ENCODE measurements at places on chromosomes 3 and 15.

- no peak for DNase-seq
Measured at GRCh38 chr15:88684345-88684744, 45.5 kb downstream of the ISG20 start.

DNA sequence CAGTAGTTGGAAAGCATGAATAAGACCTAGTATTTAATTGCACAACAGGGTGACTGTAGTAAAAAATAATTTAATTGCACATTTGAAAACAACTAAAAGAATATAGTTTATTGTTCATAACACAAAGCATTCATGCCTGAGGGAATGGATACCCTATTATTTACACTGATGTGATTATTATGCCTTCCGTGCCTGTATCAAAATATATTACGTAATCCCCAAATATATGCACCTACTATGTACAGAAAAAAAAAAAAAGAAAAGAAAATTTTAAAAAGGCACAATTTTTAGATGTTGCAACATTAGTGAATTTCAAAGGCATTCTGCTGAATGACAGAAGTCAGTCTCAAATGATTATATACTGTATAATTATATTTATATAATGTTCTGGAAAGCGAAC is 647.2 kb upstream of the BCHE start:
- no peak for DNase-seq

DNA sequence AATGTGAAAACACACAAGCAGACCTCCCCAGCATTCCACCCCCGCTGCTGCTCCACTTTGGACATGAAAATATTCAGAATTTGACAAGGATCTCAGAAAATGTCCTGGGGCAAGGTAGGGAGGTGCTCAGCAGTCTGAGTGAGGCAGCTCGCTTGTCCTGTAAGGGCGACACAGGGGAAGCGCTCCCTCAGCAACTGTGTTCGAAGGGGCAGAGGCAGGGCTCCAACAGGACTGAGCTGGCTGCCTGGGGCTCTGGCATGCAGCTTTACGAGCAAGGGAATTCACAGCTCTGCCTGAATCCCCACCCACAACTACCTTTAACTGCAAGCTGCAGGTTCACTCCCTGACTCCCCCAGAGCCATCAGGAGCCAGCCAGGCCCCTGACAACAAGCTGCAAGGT is 287.0 kb upstream of the LYSMD4 start:
- DNase-seq: no peak

DNA sequence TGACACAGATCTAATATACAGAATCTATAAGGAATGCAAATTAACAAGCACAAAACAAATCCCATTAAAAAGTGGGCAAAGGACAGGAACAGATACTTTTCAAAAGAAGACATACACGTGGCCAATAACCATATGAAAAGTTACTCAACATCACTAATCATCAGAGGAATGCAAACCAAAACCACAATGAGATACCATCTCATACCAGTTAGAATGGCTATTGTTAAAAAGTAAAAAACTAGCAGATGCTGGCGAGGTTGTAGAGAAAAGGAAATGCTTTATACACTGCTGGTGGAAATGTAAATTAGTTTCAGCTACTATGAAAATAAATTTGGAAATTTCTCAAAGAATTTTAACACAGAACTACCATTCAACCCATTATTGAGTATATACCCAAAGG is 50.7 kb downstream of the ADAMTS17 start:
- DNase-seq: no peak

DNA sequence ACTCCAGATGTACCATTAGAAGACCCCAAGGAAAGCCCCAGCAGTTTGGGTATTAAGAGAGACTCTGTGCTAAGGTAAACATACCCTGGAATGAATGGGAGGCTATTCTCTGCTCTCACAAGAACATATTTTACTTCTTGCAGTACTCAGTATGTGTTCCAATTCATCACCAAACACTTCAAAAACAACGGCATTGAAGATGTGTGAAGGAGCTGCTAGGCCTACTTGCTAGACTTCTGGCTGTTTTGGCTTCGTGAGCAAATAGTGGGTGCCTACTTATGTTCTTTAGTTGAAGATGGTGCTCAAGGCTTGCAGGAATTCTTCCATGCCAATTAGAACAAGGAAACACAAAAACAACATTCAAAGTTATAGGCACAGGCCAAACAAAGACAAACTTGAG is 514.5 kb downstream of the ROBO1 start:
- no peak for DNase-seq

DNA sequence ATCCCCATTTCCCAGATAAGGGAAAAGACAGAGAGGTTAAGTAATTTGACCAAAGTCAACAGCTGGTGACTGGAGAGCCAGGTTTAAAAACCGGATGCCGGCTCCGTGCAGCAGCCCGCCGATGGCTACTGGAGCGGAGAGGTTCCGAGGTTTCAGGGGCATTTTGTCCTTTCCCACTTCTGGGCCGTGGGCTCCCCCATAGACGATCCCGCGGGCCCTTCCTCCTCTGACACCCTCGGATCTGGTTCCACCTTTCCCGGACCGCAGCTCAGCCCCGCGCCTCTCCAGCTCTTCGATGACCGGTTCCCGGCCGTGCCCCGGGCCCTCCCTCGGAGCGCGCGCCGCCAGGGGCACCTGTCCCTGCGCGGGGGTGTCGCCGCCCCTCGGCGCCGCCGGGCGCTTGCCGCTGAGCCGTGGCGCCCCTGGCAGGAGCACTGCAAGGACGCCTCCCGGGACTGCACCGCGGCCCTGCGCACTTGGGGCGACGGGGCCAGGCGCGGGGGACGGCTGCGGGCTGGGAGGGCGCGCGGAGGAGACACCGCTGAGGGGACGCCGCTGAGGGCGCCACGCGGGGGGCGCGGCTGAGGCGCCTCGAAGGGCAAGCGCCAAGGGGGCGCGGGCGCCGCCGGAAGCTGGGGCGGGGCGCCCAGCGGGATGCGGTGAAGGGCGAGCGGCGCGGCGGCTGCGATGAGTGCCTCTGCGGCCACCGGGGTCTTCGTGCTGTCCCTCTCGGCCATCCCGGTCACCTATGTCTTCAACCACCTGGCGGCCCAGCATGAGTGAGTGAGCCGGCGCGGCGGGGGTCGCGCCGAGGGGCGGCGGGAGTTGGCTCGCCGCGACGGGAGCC is at the start of gene TM6SF1:
TM6SF1 (plus strand) TSS at position 652 of the 847 bp plus-strand sequence; CDS start at position 688, 36 bp downstream.
- DNase-seq: peak; percentile 44

DNA sequence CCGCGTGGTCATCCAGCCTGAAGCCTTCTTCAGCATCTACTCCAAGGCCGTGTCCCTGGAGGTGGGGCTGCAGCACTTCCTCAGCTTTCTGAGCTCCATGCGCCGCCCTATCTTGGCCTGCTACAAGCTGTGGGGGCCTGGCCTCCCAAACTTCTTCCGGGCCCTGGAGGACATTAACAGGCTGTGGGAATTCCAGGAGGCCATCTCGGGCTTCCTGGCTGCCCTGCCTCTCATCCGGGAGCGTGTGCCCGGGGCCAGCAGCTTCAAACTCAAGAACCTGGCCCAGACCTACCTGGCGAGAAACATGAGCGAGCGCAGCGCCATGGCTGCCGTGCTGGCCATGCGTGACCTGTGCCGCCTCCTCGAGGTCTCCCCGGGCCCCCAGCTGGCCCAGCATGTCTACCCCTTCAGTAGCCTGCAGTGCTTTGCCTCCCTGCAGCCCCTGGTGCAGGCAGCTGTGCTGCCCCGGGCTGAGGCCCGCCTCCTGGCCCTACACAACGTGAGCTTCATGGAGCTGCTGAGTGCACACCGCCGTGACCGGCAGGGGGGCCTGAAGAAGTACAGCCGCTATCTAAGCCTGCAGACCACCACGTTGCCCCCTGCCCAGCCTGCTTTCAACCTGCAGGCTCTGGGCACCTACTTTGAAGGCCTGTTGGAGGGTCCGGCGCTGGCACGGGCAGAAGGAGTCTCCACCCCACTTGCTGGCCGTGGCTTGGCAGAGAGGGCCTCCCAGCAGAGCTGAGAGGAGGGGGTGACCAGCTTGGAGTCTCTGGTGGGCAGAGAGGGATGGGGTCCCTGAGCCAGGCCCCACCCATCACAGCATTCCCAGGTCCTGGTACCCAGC is 37.9 kb downstream of the GOLGA6A start:
- DNase-seq: no peak

All from AG08396 (cell line).